ENCODE measurements at places on chromosomes 6 and 20.

GRCh38 chr20:39067526-39068216 is 105.5 kb downstream of the DHX35 start:
- DNase-seq, result no peak

- DNase-seq, result no peak
Observed at GRCh38 chr6:36487698-36488097, 44.9 kb downstream of the KCTD20 start.

DNA sequence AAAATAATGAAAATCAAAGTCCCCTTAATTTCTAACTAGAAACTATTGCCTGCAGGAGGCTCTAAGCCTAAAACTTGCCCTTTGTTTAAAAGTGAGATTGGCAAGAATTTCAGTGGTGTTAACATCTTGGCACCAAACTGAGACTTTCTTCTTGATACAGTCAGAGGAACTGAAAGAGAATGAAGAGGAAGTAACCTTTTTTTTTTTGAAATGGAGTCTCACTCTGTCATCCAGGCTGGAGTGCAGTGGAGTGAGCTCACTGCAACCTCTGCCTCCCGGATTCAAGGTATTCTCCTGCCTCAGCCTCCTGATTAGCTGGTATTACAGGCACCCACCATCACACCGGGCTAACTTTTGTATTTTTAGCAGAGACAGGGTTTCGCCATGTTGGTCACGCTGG is 3.6 kb downstream of the DOP1A start:
- DNase-seq, result no peak

GRCh38 chr20:25338112-25339023 is 52.3 kb downstream of the ABHD12 start:
- no peak for DNase-seq

DNA sequence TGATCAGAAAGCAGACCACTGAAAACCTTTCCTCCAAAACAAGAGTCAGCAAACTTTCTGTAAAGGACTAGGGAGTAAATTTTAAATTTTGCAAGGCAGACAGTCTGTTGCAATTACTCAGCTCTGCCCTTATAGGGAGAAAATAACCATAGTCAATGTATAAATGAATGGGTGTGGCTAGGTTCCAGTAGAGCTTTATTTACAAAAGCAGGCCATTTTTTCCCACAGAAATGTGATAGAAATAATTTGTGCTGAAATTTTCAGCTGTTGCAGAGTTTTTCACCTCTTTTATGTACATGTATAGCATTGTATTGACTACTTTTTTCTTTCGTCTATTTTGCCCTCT is 7.7 kb downstream of the AMD1 start:
- no peak for DNase-seq

DNA sequence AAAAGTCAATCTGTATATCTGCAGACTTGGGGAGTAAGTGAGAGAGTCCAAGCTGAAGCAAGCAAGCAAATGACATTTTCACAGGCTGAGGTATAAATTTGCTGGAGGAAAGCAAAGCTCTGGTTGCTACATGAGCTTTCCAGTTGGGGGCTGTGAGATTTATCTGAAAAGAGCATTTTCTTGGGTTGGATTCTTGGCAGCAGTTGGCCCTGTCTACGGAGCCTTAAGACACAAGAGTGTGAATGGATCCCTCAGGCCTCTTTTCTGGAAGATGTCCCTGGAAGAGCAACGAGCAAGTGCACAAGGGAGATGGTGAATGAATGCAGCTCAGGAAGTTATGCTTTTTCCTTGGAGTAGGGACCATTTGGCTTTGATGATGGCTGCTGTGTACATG is 30.8 kb downstream of the ISM1 start:
- DNase-seq, result no peak

GRCh38 chr6:167946604-167947003 is 50.9 kb upstream of the KIF25 start:
- DNase-seq, result no peak

DNA sequence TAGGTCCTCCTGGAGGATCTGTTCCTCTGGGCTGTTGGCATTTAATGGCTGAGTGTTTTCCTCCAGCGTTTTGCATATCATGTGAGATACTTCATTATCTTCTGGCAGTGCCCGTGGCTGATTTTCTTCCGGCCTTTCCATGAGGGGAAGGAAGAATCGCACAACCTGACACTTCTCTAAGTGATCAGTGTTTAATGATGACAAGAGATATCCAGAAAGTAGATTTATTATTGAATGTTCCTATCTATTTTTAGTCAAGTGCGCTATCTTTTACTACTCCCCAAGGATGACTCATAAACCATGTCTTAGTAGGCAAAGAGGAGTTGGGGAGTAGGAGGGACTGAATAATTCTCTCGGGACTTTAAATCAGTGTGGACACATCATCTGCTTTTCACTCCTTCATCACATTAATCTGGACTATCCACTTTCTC is 149.7 kb downstream of the PLCB4 start:
- no peak for DNase-seq

DNA sequence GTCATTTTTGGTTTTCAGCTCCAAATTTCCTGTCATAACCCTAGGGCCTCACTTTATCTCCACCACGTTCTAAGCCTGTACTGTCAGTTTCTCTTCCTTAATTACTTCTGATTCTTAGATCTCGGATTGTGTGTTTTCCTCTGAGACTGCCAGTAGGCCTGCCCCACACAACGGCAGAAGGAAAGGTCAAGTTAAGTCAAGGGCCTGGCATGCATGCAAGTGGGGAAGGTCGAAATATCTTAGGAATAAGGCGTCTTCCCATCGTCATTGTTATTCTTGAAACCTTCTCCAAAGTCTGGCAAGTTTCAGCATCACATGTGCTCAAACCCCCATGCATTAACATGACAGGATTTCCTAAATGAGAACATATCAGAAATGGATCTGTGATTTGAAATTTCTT is 203.5 kb upstream of the TSHZ2 start:
- DNase-seq, result no peak

- DNase-seq, result no peak
Observed at GRCh38 chr6:108618623-108619152, 58.0 kb downstream of the FOXO3 start.

- DNase-seq, result no peak
Observed at GRCh38 chr20:24135781-24136180, 147.2 kb upstream of the GGTLC1 start.

- no peak for DNase-seq
Observed at GRCh38 chr6:37910998-37911397, 91.5 kb downstream of the ZFAND3 start.

DNA sequence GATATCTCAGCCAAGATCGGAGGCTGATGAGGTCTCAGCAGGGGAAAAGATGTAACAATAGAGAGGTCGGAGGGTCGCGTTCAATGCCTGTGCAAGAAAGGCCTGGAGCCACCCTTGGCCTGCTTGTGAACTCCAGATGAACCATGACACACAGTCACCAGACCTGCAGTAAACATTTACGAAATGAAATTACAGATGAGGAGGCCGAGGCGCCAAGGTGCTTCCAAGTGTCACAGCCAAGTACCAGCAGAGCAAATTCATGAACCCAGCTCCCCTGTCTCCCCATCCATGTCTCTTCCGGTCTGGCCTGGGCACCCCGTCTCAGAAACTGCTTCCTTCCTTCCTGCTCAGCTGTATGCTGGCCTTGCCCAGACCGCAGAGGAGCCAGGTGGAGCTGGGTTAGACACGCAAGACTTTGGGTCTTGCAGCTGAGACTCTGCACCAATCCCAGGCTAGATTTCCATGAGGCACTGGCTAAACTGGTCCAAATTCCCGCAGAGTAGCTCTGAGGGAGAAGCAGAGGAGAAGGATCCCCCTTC is 48.1 kb downstream of the CHMP4B start:
- no peak for DNase-seq

- no peak for DNase-seq
Observed at GRCh38 chr20:4999788-5000187, 1.5 kb downstream of the SLC23A2 start.

GRCh38 chr20:51609251-51609650 is 66.7 kb upstream of the NFATC2 start:
- DNase-seq, result no peak

DNA sequence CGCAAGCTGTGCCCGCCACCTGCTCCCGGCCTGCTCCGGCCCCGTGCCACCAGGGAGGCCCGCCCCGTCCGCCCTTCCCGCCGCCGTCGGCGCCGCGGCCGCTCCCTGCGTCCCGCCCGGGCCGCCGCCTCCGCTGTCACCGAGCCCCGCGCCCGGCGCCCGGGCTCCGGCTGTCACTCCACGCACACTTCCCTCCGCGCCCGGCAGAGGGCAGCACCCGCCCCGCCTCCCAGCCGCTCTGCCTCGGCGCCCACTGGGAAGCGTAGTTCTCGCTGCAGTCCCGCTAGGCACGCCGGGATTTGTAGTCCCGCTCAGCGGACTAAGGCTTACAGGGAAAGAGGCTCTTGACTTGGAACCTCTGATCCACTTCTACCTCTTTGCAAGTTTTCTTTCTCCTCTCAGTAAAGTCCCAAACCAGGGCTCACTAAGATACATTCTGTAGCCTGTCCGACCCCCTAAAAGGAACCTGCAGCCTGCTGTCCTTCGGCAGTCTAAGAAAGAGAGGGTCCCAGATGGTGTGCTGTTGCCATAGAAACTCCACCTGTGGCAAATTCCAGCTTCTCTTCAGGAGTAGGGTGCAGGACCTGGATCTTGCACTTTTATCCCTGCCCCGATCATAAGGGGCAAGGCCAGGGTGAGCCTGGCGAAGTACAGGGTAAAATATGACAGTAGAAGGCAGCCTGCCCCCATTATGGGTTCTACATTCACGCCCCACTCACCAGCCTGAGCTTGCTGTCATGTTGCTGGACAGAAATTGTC is at the start of gene TFEB:
Gene TFEB, minus strand, starts transcription at position 182 of the 759 bp plus-strand sequence. CDS start 44,395 bp downstream, outside the sequence.
- DNase-seq, result peak; percentile 94

- no peak for DNase-seq
Observed at GRCh38 chr6:143128681-143129015, 68.0 kb downstream of the AIG1 start.

- no peak for DNase-seq
Observed at GRCh38 chr20:6135347-6135746, 12.5 kb upstream of the FERMT1 start.

- DNase-seq, result no peak
Observed at GRCh38 chr20:57450419-57450818, 59.2 kb downstream of the RBM38 start.

DNA sequence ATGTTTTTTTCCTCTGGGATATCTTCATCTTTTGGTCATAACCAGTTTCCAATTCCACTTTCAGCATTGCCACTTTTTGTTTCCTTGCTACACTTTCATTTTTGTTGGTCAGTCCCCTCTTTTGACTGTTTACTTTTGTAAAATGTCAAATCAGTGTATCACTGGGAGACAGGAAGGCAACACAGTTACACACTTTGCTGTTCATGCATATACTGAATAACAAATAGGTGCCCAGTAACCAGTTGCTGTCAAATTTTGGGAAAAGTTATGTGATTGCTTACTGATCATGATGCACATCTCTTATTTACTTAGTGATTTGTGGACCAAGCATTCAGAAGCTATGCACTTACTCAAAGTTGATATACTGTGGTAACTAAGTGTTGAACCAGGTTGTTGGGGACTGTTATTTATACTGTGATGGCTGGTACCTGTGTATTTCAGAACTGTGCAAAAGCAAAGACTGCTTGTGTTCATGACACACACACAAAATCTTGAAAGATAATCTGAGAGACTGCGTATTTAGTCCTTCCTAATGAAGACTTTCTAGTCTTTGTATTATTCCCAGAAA is 41.0 kb downstream of the ZNF292 start:
- no peak for DNase-seq

DNA sequence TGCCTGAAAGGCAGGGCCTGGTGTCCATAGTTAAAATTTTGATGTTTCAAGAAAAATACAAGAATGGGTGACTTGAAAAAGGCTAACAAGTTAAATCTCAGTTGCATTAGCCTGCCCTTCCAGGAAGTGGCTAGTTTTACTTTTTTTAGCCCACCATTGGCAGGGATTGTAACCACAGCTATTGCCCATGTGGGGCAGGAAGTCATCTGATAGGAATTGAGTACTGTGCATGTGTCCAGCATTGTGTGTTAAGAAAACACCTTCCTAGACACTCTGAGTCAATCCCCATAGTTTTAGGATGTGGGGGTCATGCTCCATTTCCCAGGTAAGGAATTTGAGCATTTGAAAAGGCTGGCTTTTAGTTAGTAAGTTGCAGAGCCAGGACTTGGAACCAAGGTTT is 26.9 kb downstream of the LYRM2 start:
- no peak for DNase-seq

- DNase-seq, result no peak
Observed at GRCh38 chr6:129252377-129253071, 369.6 kb downstream of the LAMA2 start.

GRCh38 chr6:14468647-14469321 is 351.2 kb downstream of the CD83 start:
- no peak for DNase-seq

- DNase-seq, result no peak
Observed at GRCh38 chr6:45665859-45666258, 288.1 kb upstream of the SUPT3H start.

DNA sequence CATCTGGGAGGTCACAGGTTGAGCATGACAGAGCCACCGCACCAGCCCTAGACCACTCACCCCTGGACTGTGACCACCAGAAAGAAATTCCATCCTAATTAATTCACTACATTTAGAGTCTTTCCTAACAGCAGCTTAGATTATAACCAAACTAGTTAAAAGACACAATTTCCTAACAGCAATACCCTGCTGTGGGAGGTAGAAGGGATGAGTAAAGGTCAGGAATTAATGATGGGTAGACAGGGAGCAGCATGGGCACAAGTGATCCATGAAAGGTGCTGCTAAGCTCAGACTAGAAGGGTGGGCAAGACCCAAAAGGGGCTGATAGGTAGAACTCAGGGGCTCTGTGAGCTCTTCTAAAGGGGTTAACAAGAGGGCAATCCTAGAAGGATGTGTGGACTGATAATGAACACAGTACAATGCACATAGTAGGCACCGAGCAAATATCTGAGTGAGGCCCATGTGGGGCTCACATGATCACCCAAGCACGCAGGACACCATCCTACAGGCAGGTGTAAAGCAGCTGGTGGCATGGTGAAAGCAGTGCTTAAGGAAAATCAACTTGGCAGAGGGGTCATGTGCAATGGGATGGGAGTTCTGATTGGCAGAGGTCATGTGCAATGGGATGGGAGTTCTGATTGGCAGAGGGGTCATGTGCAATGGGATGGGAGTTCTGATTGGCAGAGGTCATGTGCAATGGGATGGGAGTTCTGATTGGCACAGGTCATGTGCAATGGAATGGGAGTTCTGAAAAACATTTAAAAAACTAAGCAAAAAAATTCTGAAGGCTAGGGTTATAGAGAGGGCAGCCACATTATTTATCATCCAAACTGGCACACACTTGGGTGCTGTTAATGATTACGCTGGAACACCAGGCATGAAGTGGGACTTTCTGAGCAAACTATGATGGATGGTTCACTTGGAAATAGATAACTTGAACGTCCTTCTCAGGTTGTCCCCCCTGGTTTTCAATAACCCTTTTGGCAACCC is 188.2 kb upstream of the FOXQ1 start:
- DNase-seq, result no peak

GRCh38 chr20:4344670-4345069 is 329.3 kb upstream of the RNF24 start:
- DNase-seq, result no peak

- no peak for DNase-seq
Observed at GRCh38 chr20:53829255-53829723, 235.7 kb upstream of the ZNF217 start.
